ENCODE measurements at places on chromosomes 2 and 18. TPM values are rescaled to one million over a fixed set of nuclear protein-coding genes. Genes with fewer than 3 reads are reported as not detected.

SEH1L gene
- total RNA-seq, result 92.6 TPM

IRS1 gene
- total RNA-seq, result 26.9 TPM

- H3K4me1 ChIP-seq, result no peaks in the 10 kb centered on the region
- H3K27me3 ChIP-seq, result no peaks in the 10 kb centered on the region
- H3K36me3 ChIP-seq, result peaks cover 5% of the 10 kb centered on the region
Measured at GRCh38 chr2:8805278-8806210, 31.9 kb downstream of the KIDINS220 start.

- no peak overlapping the region for H3K27ac ChIP-seq
- DNase-seq, result no peak
- H3K4me1 ChIP-seq, result no peaks in the 10 kb centered on the region
Measured at GRCh38 chr2:22536133-22536532, 848.8 kb upstream of the KLHL29 start.

GRCh38 chr2:237685408-237685807, 58.0 kb downstream of the LRRFIP1 start:
- no peaks in the 10 kb centered on the region for H3K27me3 ChIP-seq
- no peaks in the 10 kb centered on the region for H3K4me1 ChIP-seq
- no peak overlapping the region for H3K27ac ChIP-seq

- peaks cover 33% of the 10 kb centered on the region for H3K4me1 ChIP-seq
- H3K27ac ChIP-seq, result no peak overlapping the region
- H3K36me3 ChIP-seq, result no peaks in the 10 kb centered on the region
- no peaks in the 10 kb centered on the region for H3K27me3 ChIP-seq
- no peak overlapping the region for H3K4me3 ChIP-seq
- DNase-seq, result no peak
Measured at GRCh38 chr2:207812058-207812725, 42.5 kb upstream of the FZD5 start.

GRCh38 chr2:229815858-229816257, 101.5 kb upstream of the DNER start:
- DNase-seq, result no peak
- no peak overlapping the region for H3K4me3 ChIP-seq
- H3K27ac ChIP-seq, result no peak overlapping the region
- H3K4me1 ChIP-seq, result no peaks in the 10 kb centered on the region
- H3K36me3 ChIP-seq, result peaks cover 8% of the 10 kb centered on the region

DNA sequence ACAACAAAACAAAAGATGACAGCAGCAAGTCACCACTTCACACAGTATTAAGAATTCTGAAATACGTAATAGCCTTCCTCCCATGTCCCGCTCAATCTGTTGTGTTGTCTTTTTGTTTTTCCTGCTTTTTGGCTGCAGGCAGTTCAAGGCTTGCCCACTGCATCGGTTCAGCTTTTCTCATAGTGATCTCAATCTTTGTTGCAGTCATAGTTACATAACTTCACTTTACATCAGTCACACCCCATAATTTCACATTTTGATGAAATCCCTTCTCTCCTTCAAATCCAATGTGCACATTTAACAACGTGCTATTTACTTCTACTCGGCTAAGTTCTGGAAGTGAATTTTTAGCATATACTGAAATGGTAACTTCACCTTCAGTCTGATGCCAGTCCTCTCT, 33.8 kb upstream of the HAAO start:
- H3K27me3 ChIP-seq, result no peaks in the 10 kb centered on the region
- DNase-seq, result no peak
- H3K36me3 ChIP-seq, result no peaks in the 10 kb centered on the region
- H3K4me1 ChIP-seq, result no peaks in the 10 kb centered on the region
- no peak overlapping the region for H3K27ac ChIP-seq
- no peak overlapping the region for H3K4me3 ChIP-seq

GRCh38 chr2:88613921-88614320, 13.3 kb downstream of the EIF2AK3 start:
- no peaks in the 10 kb centered on the region for H3K27me3 ChIP-seq
- DNase-seq, result no peak
- H3K27ac ChIP-seq, result no peak overlapping the region
- H3K36me3 ChIP-seq, result no peaks in the 10 kb centered on the region
- no peak overlapping the region for H3K4me3 ChIP-seq

GRCh38 chr2:11515490-11515981, 18.3 kb upstream of the GREB1 start:
- 0 out of 2 replicates have a peak overlapping the region, but pooled peaks have one; percentile 27 for H3K27ac ChIP-seq
- no peak for DNase-seq
- H3K27me3 ChIP-seq, result no peaks in the 10 kb centered on the region
- no peaks in the 10 kb centered on the region for H3K36me3 ChIP-seq
- H3K4me1 ChIP-seq, result peaks cover 12% of the 10 kb centered on the region

Data from H1 (cell line).